ENCODE measurements at places on chromosomes 4 and X.

- no peak overlapping the region for H3K4me3 ChIP-seq
- no peak for DNase-seq
- H3K4me1 ChIP-seq = no peaks in the 10 kb centered on the region
- no peaks in the 10 kb centered on the region for H3K27me3 ChIP-seq
- H3K36me3 ChIP-seq = no peaks in the 10 kb centered on the region
Observed at GRCh38 chr4:137677863-137678262, 145.6 kb upstream of the PCDH18 start.

- no peak overlapping the region for H3K4me3 ChIP-seq
- no peaks in the 10 kb centered on the region for H3K4me1 ChIP-seq
- no peaks in the 10 kb centered on the region for H3K36me3 ChIP-seq
- DNase-seq = no peak
Observed at GRCh38 chrX:111123125-111123524, 27.1 kb downstream of the PAK3 start.

DNA sequence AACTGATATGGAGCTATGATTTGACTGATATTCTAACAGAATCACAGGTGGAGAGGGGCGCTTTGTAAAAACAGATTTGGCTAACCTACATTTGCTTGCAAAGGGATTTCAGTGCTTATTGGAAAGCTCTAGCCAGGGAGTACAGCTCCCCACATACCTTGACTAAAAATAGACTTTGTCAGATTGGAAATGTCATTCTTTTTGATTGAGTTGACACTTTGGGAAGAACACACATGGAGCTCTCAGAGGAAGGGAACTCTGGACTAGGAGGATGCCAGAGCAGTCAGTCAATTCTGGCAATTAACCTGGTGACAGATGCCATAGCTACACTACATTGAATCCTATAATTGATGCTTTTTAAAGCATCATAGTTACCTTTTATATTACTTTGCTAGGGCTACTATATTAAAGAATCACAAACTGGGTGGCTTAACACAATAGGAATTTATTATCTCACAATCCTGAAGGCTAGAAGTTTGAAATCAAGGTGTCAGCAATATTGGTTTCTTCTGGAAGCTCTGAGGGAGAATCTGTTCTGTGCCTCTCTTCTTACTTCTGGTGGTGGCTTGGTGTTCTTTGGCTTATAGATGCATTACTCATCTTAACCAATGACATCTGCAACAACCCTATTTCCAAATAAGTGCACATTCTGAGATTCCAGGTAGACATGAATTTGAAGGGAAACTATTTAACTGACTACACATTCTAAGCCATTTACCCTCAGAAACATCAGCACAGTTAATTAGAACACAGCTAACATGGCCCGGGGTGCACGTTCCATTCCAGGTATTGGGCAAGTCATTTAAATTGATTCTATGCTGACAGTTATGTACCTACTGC is 8.4 kb upstream of the HERC3 start:
- no peak overlapping the region for H3K4me3 ChIP-seq
- H3K4me1 ChIP-seq = no peaks in the 10 kb centered on the region
- H3K27me3 ChIP-seq = no peaks in the 10 kb centered on the region
- H3K27ac ChIP-seq = no peak overlapping the region
- H3K36me3 ChIP-seq = no peaks in the 10 kb centered on the region

DNA sequence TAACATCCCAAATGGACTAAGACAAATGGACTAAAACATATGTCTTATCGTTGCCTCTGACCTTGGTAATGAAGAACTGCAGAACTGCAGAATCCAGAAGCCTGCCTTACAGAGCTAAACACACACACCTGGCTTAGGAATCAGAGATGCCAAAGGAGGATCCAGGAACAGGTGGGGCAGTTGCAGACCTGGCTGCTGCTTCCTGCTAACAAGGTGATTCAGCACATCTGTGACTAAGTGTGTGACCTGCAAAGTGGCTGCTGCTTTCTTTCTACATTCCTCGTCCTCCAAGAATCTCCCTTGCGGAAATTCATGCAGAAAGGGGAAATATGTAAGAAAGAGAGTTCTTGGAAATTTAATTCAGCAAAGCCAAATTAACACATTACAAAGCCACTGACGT is 96.8 kb upstream of the NLGN4X start:
- DNase-seq = no peak
- no peaks in the 10 kb centered on the region for H3K4me1 ChIP-seq
- H3K36me3 ChIP-seq = no peaks in the 10 kb centered on the region

GRCh38 chr4:170134821-170135220 is 45.1 kb upstream of the AADAT start:
- no peak for DNase-seq
- H3K27ac ChIP-seq = no peak overlapping the region
- no peaks in the 10 kb centered on the region for H3K4me1 ChIP-seq
- no peaks in the 10 kb centered on the region for H3K27me3 ChIP-seq
- no peak overlapping the region for H3K4me3 ChIP-seq
